ENCODE measurements at places on chromosomes 6 and 20.

GRCh38 chr6:16199804-16200203, 38.6 kb upstream of the GMPR start:
- DNase-seq = no peak

DNA sequence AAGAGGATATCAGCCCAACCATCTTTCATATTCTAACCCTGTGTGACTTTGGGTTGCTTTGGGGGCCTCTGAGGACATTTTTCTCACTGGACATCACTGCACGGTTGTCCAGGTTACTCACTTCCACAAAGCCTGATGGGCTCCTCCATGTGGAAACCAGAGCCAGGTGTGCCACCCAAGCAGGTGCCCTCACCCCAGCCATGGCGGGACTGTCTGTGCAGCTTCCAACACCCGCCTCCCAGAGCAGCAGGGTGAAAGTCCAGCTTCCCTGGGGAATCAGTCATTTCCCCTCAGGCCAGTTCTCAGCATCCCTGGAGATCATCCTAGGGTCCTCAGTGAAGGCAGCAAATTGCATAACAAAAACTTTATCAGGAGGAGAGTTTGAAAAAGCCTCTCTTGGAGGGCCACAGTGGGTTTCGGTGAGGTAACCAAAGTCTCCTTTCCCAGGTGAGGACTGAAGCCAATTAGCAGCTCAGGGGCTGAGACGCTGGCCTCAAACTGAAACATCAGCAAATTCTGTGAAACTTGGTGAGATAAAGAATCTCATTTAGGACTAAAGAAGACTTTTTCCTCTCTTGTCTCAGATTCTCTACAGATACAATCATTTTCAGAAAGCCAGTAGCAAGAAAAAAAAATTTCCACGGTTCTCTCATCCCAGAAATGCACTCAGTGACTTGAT, 289.6 kb upstream of the CDH4 start:
- DNase-seq = no peak

DNA sequence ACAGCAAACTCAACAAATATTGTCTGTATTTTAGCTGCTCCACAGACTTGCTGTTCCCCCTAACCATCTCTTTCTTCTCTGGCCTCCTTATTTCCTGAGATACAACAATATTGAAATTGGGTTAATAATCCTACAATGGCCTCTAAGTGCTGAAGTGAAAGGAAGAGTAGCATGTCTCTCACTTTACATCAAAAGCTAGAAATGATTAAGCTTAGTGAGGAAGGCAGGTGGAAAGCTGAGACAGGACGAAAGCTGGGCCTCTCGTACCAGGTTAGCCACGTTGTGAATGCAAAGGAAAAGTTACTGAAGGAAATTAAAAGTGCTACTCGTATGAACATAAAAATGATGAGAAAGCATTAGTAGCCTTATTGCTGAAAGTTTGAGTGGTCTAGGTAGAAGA, 63.8 kb downstream of the ELOVL5 start:
- DNase-seq = no peak

- no peak for DNase-seq
These were observed 1.0 kb downstream of the MRPS26 start for GRCh38 chr20:3046677-3047462.

All from fibroblast of mammary gland (primary cell).